ENCODE measurements at places on chromosomes 7 and 10.
A peak's percentile ranks its signal among the peaks of the same experiment; 100 is the strongest.

GRCh38 chr10:116878123-116878522, 28.8 kb downstream of the ENO4 start:
- DNase-seq, result peak; percentile 12

DNA sequence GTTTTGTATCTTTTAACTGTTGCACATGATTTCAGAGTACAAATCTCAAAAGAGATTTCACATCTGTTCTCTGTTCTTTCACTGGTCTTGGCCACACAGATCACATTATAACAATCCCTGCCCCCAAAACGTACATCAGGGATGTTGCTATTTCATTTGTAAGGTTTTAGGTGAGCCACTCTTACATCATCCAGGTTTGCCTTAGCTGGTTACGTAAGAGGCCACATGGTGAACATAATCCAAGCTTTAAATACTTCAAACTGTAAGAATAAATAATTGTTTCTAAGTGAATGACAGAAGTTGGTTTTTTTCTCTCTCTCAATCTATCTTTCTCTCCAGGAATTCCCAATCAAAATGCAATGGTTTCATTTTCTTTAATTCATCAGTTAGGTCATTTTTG, 245.9 kb upstream of the HGF start:
- DNase-seq, result no peak

- no peak for DNase-seq
These were observed 23.9 kb downstream of the GLCCI1 start for GRCh38 chr7:7992506-7992905.

DNA sequence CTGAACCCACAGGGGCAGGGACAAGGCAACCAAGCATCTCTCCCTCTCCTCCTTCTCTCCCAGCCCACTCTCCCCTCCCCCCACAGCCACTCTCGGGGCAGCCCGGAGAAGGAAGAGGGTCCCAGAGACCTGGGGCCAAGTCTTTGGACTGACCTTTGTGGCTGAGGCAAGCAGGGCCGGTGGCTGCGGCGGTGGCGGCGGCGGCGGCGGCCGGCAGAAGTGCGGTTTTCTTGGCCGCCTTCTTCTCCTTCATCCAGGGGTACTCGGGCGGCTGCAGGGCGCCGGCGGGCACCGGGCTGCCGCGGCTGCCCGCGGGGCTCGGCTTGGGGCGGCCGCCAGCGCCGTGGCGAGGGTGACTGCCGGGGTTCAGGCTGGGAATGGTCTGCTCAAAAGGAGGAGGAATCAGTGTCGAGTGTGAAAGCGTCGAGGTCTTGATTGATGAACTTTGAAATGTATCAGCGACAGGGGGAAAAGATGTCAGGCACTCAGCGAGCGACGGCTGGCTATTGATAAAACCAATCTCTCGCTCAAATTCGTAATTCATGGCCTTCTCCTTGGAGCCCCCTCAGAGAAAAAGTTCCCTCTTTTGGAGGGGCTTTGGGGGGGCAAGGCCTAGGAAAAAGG, 414 bp downstream of the HOXA2 start:
- no peak for DNase-seq

GRCh38 chr10:63256009-63256773, 123.1 kb downstream of the NRBF2 start:
- no peak for DNase-seq

DNA sequence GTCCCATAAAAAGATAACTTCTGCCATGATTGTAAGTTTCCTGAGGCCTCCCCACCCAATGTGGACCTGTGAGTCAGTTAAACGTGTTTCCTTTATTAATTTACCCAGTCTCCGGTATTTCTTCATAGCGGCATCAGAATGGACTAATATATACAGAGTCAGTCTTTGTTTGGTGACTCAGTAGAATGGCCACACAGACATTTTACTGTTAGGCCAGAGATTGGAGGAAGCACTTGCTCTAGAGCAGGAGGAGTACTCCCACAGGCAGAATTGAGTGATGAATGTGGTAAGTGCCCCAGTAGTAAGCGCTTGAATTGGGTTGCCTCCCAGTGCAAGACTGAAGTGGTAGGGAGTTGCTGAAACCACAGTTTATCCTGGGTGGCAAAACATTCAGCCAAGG, 149.5 kb upstream of the SMIM30 start:
- no peak for DNase-seq

GRCh38 chr10:94061026-94061425, 67.3 kb downstream of the PLCE1 start:
- no peak for DNase-seq

DNA sequence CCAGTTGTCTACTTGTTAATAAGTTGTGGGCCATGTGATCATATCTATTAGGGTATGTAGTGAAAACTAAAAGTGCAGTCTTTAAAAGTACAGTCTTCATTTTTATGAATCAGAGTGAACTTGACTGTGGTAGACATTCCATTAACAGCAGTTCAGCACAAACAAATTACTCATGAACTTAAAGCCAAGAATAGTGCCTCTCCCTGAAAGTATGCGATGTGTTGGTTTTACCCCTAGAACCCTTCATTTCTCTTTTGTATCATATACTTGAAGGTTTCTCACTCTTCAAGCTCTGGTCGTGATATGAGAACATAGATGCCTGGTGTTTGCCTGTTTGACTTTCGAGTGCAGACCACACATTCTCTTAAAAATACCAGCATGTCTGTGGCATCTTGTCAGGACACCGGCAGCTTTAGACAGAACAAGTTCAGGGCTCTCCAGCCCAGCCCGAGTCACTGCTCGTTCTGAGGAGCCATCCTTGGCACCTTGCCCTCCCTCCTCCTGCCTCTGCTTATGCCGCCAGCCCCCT, 159.3 kb downstream of the LCOR start:
- DNase-seq, result no peak

DNA sequence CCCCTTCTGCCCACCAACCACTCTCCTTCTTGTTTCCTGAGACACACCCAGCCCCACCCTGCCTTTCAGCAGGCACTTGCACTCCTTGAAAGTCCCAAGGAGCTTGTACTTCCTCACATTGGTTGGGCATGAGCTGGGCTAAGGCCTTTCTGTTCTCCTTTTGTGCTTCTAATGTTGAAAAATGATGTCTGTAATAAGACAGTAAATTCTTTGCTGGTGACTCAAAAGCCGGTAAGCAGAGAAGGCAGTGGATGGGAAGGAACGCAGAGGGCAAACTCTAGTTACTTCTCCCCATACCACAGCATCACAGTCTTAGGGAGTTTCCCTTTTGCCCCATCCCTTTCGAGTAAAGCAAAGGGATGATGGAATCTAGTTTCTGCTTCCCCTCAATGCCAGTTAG, 185.6 kb downstream of the PLXNA4 start:
- DNase-seq, result no peak

DNA sequence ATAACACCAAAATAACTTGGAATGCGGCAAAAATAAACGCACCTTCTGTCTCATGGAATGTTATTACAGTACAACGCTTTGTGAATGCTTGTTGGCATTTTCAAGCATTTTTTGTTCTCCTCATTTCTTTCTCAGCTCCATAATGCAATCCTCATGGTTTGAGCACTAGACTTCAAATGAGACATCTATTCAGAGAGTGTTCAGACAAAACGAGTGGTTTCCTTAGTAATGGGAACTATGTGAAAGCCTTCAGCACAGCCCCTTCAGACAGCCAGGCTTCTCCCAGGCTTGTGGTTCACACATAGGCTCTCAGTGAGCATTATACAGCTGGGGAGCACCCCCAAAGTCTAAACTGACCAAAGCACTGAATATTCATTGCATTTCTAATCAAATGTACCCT, 8.6 kb upstream of the LRRN3 start:
- DNase-seq, result no peak

GRCh38 chr7:79290841-79291497, 162.5 kb downstream of the MAGI2 start:
- DNase-seq, result no peak

- peak; percentile 85 for DNase-seq
These were observed 4.7 kb downstream of the ZNF775 start for GRCh38 chr7:150383710-150384397.

DNA sequence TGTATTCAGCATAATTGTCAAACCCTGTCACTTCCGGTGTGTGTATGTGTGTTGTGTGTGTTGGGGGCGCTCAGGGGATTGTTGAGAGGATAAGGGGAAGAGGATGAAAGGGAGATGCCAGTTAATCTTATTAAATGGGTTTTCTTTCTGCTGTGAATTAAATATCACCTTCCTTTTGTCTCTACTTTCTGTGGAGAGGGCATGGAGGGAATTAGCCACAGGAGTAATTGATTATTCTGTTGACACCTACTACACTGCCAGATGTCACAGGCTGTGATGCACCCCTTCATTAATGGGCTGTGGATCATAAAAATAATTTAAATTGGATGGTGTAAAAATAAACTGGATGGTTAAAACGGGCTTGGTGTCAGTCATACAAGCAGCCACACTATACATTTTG, 311.9 kb downstream of the MDFIC start:
- DNase-seq, result no peak

DNA sequence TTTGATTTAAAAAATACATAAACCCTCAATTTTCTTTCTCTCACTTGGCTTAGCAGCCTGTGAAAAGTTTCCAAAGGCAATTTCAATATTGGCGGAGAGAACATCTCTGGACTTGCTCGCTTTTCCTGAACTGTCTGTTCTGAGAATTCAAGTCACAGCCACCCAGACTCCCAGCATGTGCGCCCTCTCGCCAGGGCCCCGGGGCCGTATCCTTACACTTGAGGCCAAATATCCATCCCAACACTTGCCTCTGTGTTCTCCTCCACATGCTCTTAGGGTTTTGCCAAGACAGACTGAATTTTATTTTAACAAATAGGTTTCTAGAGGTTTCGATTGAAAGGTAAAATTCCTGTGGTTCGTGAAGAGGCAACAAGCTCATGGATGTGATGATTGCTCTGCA, 111.5 kb upstream of the GPR26 start:
- DNase-seq, result no peak

DNA sequence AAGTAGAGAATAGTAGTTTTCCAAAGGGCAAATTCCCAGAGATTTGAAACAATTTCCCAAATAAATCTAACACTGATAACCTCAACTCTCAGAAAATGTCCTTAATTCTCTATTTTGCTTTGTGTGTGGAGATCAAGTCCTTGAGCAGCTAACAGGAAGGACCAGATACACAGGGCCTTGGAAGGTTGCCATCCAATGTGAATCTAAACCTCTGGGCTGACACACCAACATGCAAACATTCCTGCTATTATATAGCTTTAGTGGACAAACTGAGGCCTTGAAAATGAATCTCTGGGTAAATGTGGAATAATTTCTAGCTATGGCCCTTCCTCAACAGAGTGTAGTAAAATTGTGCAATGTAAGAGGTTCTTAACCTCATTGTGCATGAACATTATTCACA, 44.1 kb upstream of the PARD3 start:
- DNase-seq, result peak; percentile 20

DNA sequence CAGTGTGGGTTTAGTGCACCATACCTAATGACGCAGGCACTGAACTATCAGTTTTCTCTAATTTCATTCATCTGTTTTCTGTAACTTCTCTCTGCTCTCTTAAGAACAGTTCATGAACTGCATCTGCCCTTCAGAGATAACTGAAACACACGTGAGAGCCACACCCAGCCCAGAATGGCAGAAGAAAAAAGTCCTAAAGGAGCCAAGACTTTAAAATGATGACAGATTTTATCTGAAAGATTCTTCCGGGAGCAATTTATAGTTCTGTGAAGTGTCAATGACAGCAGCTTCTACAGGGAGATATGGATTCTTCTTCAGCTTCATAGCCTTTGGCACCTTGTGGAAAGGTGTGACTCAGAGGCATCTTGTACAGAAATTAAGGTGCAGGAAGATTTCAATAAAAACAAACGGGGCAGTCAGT, 211.5 kb upstream of the SLC26A5 start:
- no peak for DNase-seq

DNA sequence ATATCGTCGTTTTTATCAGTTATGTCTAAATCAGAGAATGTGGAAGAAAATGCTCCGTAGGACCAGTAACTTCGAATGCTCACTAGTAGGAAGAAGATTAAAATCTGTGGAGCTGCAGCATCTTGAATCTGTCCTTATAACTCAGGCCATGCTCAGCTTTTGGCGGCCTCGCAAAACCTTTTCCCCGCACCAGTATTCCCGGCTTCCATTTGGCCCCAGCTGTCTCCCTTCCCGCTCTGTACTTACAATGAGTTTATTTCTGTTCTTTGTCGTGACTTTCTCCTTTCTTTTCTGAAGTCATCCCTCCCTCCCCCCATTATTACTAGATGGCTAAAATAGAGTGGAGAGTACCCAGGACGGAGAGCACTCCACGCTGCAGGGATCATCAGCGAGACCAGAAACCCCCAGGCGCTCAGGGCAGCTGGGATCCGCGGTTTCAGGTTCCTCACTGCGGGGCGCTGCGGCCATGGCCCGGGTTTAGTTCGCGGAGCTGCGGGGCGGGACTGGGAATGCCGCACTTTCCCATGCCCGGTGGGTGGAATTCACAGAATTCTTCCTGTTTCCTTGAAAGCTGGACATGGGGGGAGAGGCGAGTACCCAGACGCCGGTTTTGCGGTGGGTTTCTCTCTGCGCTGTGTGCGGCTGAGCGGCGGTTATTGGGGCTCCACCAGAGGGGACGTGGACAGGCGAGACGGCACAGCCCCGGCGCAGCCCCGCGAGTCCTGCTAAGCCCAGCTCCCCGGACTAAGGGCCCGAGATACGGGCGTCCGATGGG, 183.5 kb downstream of the POM121L12 start:
- no peak for DNase-seq

- DNase-seq, result peak; percentile 2
These were observed 285.6 kb downstream of the HGF start for GRCh38 chr7:81484261-81484660.

GRCh38 chr10:100182281-100182680, 3.5 kb downstream of the ERLIN1 start:
- DNase-seq, result no peak

- DNase-seq, result no peak
These were observed 96.9 kb upstream of the SH2B2 start for GRCh38 chr7:102189756-102190155.

- no peak for DNase-seq
These were observed 414.6 kb downstream of the DNAJB6 start for GRCh38 chr7:157751406-157751805.

GRCh38 chr7:140685407-140686087, 11.0 kb upstream of the NDUFB2 start:
- no peak for DNase-seq

DNA sequence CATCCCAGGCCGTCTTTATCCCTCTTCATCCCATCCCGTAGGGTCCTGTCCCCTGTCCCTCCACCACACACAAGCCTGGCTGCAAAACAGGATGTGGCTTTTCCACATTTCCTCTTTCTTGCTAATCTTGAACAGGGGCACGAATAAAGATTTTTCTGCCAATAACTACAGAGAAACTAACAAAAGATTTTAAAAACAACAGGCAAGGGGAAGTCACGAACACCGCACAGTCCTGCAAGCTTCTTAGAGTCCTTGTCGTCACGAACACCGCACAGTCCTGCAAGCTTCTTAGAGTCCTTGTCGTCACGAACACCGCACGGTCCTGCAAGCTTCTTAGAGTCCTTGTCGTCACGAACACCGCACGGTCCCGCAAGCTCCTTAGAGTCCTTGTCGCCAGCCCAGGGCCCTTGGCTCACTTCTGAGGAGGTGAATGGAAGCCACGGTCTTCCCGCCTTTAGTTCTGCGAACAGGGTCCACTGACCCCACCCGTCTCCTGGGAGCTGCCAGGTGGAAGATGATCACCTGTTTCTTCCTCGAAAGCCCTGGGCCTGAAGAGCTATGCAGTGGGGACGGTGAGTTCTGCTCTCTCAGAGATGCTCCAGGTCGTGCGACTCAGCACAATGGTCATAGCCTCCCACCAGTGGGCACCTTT, 10.3 kb upstream of the INSIG1 start:
- DNase-seq, result no peak

- DNase-seq, result no peak
These were observed 38.3 kb upstream of the DLG5 start for GRCh38 chr10:77964811-77965210.
